ENCODE measurements at places on chromosomes 2 and 18. TPM values are rescaled to one million over a fixed set of nuclear protein-coding genes. Genes with fewer than 3 reads are reported as not detected.
A peak's percentile ranks its signal among the peaks of the same experiment; 100 is the strongest.

GALR1 gene
- 0.14 TPM for total RNA-seq

GRCh38 chr2:176172895-176173566 is 15.4 kb upstream of the HOXD1 start:
- no peak for DNase-seq

GRCh38 chr18:62347089-62347506 is 22.0 kb downstream of the TNFRSF11A start:
- DNase-seq = no peak

DNA sequence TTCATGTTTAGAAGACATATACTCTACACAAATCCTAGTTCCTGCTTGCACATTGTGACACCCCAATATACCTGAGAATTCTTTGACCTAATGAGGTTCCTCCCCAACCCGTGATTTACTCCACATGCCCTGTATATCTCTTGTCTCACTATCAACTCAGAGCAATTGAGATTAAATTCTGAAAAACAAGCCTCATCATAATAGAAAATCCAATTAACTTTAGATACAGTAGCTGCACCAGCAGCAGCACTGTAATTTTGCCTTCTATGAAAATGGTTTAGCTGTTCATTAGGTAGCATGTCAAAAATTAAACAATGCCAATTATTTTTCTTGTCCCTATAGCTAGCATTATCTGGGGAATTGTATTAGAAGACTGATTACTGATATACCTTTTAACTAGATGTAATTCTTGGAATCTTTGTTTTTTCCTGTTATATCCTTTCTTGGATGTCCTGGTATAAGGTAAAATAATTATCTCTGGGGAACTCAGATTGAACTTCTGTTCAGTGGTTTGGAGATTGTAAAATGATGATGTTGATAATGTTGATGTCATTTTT is 218.9 kb upstream of the TANK start:
- DNase-seq = no peak

DNA sequence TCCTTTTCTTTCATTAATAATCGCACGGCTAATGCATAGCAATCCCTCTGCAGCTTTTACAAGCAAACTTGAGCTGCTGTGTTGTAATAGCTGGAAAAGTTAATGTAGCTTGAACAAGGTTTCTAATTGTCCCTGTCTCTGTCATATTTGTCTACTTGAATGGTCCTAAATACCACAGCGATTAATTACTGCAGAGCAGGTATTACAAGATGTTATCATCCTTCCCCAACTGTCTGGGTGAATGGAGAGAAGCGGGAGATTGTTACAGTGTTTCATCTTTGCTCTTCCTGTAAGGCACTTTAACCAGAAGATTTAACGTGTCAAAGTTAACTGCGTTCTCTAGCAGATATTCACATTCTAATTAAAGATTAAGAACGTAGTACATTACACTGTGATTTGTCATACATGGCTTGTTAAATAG is 422.2 kb upstream of the POU3F3 start:
- DNase-seq = no peak

DNA sequence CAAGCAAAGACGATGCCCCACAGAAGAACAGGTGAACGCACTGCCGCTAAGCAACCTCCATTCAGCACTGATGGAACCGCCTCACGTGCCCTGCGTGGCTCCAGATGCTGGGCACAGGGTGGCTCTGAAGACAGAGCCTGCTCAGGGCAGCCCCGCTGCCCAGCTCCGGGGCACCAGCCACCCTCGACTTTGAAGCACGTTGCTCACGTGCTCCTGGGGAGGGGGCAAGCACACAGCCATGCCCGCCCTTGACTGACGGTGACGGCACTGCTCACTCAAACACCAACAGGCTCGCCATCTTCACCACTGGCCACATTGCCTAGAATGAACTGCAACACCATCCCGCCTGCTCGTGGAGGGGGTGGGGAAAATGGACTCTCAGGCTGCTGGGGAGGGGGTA is 251.3 kb downstream of the HDAC4 start:
- no peak for DNase-seq

DNA sequence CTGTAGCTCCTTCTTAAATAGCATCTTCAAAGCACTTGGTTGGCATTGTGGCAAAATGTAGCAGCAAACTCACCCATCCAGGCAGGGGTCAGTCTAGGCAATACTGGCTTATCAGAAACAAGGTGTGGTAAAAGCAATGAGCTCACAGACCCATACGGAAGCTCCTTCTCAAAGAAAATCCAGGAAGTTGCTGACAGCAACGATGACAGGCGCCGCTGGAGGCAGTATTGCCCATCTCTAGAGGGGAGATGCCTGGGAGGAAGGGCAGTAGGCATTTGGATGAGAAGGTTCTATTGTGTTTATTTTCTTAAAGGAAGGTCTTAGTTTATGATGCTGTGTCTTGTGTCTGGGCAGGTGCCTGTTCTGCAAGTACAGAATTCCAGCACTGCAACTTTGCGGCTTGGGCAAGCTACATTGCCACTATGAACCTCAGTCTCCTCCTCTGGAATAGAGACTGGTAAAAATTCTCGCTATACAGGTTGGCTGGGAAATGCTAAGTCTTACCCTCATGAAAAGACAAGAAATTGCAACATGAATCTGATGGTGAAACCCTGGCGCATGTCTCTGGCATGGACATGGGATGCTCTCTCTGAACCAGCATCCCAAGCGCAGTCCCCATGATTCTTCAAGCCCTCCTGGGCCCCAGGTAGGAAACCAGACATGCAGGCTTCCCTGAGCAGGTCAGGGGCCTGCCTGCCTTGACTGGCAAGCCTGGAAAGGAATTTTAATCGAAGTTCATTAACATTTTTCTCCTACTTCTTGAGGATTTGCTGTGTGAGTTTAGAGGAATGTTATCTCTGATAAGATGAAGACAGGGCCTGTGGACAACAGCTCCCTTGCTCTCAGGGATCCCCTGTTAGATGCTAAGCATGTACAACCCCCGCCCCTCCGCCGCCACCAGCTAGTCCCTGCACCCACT is 156.0 kb downstream of the TFCP2L1 start:
- DNase-seq = peak; percentile 89

GRCh38 chr2:45930396-45930792 is 278.9 kb downstream of the PRKCE start:
- DNase-seq = no peak

GRCh38 chr2:120346667-120347358 is 877 bp downstream of the INHBB start:
- no peak for DNase-seq

DNA sequence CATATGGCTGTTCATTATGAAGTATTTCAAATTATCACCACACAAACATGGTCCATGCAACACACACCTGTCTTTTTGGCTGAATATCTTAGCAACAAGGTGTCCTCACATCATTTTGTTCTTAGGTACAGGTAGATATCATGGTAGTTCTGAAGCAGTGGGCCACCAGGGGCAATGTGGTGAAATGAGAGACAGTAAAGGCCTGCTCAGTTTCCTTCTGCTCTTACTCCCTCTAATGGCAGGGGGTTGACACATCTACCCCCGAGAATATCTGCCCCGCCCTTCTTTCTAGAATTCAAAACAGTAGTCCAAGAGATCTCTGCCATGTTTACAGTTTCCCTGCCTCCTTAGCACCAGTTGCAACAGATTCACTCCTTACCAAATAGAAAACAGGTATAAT is 147.0 kb upstream of the KLHL14 start:
- DNase-seq = peak; percentile 8

DNA sequence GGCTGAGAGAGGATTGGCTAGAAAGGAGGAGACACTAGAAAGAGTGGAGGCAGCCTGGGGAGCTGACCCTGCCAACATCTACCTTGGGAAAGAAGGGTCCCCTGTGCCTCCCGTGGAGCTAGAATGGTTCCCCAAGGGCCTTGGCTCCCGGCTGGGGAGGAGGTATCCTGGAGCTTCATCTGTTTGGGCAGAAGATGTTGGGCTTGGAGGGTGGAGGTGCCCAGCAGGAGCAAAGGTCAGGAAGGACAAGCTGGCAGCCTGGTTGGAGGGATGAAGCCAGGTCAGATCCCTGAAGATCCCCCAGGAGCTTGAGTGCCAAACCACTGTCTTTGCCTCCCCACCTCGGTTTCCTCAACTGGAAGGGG is 2.9 kb downstream of the ATP6V1B1 start:
- no peak for DNase-seq
